ENCODE measurements at places on chromosomes 2 and 18.

- no peak for DNase-seq
These were observed 75.0 kb downstream of the CTIF start for GRCh38 chr18:48613589-48614404.

GRCh38 chr2:70767699-70768589 lies at the start of gene ADD2:
ADD2 (minus strand) TSS chr2:70768200; CDS start chr2:70706408, 61,792 bp downstream.
- DNase-seq = peak; percentile 51

DNA sequence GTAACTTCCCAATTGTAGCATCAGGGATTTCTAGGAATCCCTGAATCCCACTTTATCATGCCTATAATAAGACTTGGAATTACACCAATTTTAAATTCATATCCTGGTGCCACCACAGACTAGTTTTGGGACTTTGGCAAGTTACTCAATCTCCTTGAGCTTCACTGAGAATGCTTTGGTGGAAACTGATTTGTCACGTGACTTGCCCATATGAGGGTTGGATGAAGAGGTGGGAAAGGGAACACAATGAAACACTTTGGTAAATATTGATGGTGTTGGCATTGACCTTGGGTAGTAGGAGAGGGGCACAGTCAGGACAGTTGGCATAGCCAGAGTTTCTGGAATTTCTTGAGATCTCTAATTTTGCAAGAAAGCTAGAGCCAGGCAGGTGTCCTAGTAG lies 452.2 kb downstream of the SLC4A3 start:
- DNase-seq = no peak

GRCh38 chr2:128273469-128274081 lies 45.1 kb downstream of the HS6ST1 start:
- no peak for DNase-seq

GRCh38 chr2:206368484-206368883 lies 74.8 kb upstream of the ADAM23 start:
- no peak for DNase-seq

DNA sequence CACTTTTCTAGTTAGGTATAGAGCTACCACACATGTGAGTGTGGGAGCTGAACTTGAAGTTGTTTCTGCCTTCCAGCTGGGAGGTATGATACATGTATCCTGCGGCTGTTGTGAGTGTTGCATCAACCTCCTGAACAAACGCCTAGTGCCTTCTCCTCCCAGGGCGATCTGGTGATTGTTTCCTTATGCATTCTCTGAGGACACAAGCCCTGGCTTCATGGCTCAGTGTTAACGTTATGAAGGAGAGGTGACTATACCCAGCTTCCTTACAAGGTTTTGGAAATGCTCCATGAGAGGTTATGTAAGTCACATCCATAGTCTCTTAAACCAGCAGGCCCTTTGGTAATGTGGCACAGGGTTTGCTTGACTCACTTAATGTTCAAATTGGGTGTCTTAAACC lies 64.9 kb downstream of the SPRED2 start:
- DNase-seq = peak; percentile 90

DNA sequence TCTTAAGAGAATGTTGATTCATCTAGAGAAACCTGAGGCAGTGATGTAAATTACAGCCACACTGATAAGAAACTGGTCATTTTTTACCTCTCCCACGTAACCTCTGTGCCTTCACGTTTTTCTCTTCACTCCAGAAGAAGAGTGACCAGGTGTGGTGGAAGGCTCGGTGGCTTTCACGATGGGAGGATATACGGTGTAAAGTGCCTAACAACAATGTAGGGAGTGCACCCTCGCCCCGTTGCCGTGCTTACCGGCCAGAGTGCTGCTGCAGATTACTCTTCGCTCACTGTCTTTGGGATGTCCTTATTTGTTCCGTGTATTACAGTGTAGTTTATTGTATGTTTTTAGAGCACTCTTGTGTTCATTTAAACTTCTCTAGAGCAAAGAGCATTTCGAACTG lies 46.5 kb downstream of the NCK2 start:
- DNase-seq = no peak

- no peak for DNase-seq
These were observed 277.6 kb downstream of the ZNF804A start for GRCh38 chr2:184875911-184876310.

DNA sequence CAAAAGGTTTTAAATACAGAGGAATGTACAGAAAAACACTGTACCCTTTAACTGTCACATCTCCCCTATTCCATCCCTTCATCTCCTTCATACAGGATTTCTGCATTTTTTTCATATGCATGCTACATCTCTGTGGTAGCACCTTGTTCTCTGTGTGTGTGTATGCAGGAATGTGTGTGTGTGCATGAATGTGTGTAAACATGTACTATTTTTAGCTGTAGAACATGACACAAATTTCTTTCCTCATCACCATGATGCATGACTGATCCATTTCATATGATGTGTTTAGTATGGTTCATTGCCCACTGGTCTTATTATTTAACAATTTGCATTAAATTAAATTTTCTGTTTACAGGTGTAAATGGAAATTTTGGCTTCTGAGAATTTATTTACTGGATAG lies 21.5 kb upstream of the ZEB2 start:
- DNase-seq = no peak

DNA sequence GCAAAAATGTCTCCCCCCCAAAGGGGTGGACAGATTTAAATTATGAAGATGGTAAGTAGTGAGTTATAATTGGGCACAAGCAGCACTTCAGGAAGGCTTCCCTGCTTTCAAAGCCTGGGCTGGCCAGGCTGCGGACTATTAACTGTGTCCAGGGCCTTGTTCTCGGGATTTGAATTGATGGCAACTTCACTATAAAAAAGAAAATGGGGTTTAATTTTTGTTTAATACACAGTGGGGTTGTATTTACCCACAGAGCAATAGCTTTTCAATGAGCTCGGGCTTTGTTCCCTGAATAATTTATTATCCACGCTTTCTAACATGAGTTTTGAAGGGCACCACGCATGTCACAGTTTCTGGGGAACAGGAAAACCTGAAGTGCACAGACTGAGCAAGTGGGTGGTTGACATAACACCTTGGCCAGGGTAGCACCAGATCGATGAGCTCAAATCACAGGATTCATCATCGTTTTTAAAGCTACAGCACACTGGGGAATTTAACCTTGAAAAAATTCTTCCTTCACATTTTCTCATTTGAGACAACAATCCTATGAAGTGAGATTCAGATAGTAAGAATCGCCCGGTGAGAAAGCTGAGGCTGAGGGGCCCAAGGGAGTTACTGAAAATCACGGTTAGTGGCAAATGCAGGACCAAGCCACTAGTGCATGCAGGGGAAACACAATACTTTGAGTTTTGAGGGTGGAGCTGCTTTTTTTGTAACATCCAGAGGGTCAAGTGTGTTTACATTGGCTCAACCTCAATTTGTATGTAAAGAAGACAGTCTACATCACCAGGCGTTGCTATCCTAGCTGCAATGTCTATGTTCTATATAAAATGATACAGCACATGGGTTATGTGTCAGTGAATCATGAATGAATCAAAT lies 28.9 kb upstream of the LMAN1 start:
- DNase-seq = no peak

DNA sequence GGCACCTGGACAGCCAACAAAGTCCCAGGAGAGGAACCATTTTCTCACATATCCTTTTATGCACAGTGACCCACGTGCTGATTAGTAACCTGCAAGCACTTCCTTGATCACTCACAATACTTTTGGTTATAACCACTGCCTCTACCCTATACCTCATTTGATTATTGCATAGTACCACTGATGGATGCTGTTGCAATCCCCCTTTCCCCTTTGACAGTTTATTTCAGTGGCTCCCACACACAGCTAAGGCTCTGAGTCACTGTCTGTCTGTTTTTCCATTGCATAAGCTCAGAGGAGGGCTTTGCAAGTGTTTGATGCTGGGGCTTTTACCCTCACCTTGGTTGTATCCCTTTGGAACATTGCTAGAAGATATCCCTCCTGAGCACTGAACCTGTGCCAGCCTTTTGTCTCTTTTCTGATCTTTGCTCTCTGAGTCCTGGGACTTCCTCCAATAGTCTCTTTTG lies 101.7 kb upstream of the RBBP8 start:
- DNase-seq = no peak

- DNase-seq = no peak
These were observed 3.7 kb downstream of the SCN9A start for GRCh38 chr2:166372046-166372445.

DNA sequence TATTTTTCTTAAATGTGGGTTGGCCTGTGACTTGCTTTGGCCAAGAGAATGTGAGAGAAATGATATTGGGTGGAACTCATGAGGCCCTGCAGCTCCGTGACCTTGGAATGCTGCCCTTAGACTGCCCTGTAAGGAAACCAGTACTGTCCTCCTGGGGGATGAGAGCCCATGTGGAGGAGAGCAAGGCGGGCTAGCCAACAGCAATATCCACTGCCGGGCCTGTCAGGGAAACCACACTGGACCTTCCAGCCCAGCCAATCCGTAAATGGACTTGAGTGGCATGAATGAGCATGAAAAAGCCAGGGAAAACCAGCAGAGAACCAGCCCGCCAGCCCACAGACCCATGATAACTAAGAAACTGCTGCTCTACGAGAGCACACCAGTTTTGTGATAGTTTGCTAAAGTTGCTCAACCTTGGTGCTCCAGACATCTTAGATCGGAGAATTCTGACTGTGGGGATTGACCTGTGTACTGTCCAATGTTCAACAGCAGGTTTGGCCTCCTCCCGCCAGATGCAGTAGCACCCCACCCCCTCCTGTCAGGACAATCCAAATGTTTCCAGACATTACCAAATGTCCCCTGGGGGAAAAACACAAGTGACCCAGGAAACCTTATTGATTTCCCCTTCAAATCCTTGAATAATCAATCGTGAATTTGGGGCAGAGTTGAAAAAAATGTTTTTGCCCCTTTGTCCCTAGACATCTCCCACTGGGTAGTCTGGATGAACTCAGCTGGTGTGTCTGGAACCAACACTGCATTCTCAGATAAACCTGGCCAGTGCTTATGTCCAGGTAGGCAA lies 27.2 kb downstream of the ALPK2 start:
- DNase-seq = no peak

DNA sequence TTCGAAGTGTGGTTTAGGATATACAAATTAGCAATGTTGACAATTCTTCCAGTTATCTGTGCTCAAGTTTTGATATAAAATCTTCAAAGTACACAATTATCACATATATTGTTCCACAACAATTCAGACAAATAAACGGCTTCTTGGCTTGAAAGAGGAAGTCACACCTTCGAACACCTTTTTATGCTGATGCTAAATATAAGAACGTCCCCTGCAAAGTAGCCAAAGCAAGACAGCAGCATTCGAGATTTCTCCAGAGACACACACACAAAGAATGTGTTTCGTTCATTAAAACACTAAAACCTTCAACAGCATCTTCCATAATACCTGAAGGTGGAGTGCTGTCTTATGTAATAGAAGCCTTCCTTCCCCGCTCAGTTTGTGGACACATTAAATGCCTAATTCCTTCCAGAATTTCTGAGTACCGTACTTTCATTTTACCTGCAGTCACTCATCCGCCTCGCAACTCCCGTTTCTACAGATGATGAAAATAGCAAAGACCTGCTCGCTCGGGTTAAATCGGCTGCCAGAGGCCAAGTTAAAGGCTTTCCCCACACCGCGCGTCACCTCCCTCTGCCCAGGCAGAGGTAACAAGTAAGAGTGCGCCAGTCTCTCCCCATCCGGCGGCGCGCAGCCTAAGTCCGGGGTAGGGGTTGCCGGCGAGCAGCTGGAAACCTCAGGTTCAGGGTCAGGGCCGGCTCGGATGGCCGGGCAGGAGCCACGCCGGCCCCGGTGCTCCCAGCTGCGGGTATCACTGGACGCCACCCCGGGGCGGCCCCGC lies 847 bp downstream of the SERPINE2 start:
- DNase-seq = peak; percentile 27

DNA sequence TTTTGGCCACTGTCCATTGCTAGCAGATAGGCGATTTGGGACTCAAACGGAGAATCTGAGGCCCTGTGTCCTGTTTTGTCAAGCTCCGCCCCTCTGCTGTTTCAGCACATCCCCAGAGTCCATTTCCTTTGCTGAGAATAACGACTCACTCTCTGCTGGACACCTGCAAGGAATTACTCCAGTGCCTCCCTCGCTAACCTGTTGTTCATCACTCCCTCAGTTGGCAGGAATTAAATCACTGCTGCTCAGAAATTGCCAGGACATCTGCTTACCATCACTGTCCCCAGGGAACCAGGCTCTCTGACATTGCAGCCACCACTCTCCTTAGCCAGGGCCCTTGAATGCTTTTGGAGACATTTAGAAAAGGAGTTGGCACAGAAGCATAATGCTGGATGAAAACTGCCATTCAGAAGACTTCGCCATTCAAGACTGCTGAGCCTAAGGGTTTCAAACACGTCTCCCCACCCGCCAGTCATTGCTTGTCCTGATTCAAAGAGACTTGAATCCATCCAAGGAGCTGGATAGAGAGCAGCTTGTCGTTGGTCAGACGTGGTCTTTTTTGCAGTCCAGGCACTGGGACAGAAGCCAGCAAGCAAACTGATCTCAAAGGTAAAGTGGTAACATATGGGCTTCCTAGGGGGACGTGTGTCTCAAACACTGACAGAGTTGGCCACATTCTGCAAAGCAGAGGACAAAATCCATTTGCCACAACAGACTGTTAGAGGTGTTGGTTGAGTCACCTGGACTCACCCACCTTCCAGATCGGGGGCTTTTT lies 155.3 kb downstream of the UXS1 start:
- no peak for DNase-seq

- DNase-seq = no peak
These were observed 180.6 kb downstream of the MREG start for GRCh38 chr2:215832791-215833190.

GRCh38 chr18:46435031-46435430 lies 222.0 kb downstream of the LOXHD1 start:
- no peak for DNase-seq

DNA sequence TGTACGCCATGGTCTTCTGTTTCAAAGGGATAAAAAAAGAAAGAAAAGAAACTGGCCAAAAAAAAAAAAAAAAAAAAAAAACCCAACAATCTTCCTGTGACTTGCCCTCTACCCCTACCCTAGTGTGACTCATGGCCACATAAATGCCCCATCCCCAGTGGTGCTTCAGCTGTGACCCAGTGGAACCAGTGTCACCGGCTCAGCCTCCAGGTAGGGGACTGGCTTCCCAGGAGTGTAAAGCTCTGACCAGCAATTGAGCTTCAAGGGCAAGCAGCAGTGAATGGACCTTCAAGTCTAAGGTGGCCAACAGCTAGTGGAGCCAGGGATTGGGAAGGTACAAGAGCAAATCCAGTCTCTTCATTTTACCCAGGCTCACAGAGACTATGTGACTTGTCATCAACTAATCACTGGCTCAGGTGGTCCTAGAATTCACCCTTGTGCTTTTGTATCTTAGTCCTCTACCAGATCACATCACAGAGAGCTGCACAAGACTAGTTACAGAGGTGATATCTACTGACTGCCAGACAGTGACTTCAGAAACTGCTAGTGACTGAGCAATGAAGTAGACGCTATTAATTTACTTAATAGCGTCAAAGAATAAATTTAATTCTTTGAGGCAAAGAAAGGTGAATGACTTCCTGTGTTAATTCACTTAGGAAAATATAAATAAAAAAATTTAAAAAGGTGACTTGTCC lies 1.3 kb upstream of the TGFBRAP1 start:
- no peak for DNase-seq

GRCh38 chr2:240736281-240737250 lies 44.9 kb downstream of the AQP12A start:
- no peak for DNase-seq
